ENCODE measurements at places on chromosomes 12 and 14. TPM values are rescaled to one million over a fixed set of nuclear protein-coding genes. Genes with fewer than 3 reads are reported as not detected.

- H3K27ac ChIP-seq: no peak overlapping the region
- no peaks in the 10 kb centered on the region for H3K36me3 ChIP-seq
- no peaks in the 10 kb centered on the region for H3K4me1 ChIP-seq
- DNase-seq: no peak
These were observed 241.5 kb downstream of the SUDS3 start for GRCh38 chr12:118617611-118618450.

DNA sequence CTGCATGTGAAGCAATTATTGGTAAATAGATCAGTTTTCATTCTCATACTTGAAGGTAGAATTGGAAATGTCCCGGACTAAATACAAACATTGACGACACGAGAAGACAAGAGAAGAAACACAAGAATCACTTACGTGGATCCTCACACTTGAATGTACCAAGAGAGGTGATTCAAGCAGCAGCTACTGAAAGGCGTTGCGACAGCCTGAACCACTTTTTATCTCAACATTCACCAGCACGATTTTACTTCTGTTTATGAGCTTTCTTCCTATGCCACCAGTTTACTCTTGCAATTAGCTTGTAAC is 3.6 kb upstream of the FZD10 start:
- H3K27me3 ChIP-seq: peaks cover 79% of the 10 kb centered on the region
- H3K4me1 ChIP-seq: peaks cover 4% of the 10 kb centered on the region
- H3K4me3 ChIP-seq: no peak overlapping the region
- no peak overlapping the region for H3K27ac ChIP-seq
- H3K36me3 ChIP-seq: no peaks in the 10 kb centered on the region

GRCh38 chr12:34400986-34401658 is 378.8 kb downstream of the ALG10 start:
- no peak overlapping the region for H3K27ac ChIP-seq
- peak; percentile 1 for DNase-seq
- H3K4me1 ChIP-seq: no peaks in the 10 kb centered on the region

Gene ADAM21
- 0.43 TPM for total RNA-seq

Gene HOXC6
- total RNA-seq: 4.5 TPM

Gene ETFBKMT
- 5.4 TPM for total RNA-seq

Gene AICDA
- total RNA-seq: 0.12 TPM

DNA sequence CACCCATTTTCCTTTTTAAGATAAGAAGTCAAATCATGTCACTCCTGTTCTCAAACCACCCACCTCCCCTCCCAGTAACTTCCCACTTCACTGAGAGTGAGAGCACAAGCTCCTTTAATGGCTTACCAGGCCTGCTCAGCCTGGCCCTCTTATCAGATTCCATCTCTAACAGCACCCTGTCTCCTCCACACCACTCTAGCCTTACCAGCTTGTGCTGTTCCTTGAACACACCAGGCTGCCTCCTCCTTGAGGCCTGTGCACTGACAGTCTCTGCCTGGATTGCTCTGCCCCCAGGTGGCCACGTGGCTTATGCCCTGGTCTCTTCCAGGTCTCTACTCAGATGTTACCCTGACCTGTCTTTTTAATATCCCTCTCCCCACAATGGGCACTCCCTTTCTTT is 40.1 kb upstream of the EVL start:
- H3K27me3 ChIP-seq: no peaks in the 10 kb centered on the region
- DNase-seq: peak; percentile 74
- H3K4me3 ChIP-seq: no peak overlapping the region
- H3K36me3 ChIP-seq: no peaks in the 10 kb centered on the region

- H3K4me3 ChIP-seq: no peak overlapping the region
- peaks cover 24% of the 10 kb centered on the region for H3K4me1 ChIP-seq
- peaks cover 4% of the 10 kb centered on the region for H3K36me3 ChIP-seq
- no peaks in the 10 kb centered on the region for H3K27me3 ChIP-seq
- DNase-seq: no peak
These were observed 6.6 kb downstream of the LDHB start for GRCh38 chr12:21650997-21651396.

Gene FBLN5
- 157 TPM for total RNA-seq
